ENCODE measurements at places on chromosomes 7 and 10. TPM values are rescaled to one million over a fixed set of nuclear protein-coding genes. Genes with fewer than 3 reads are reported as not detected.
A peak's percentile ranks its signal among the peaks of the same experiment; 100 is the strongest.

- no peak for DNase-seq
These were observed 92.0 kb downstream of the HPSE2 start for GRCh38 chr10:99143651-99144050.

DNA sequence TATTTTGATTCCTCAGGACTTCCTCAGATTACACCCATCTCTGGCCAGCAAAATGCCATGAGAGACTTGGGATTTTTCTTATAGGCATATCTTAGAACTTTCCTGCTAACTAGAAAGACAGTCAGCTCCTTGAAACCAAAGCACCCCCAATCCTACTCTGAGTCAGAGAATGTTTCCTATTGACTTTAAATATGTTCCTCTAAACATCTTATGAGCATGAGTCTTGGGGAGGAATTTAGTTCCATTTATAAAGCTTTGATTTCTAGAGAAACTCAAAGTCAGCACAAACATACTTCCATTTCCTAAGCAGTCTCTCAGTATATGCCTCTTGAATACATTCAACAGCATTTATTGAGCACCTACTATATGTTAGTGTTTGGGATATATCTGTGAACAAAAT is 128.5 kb downstream of the INHBA start:
- DNase-seq: no peak

DNA sequence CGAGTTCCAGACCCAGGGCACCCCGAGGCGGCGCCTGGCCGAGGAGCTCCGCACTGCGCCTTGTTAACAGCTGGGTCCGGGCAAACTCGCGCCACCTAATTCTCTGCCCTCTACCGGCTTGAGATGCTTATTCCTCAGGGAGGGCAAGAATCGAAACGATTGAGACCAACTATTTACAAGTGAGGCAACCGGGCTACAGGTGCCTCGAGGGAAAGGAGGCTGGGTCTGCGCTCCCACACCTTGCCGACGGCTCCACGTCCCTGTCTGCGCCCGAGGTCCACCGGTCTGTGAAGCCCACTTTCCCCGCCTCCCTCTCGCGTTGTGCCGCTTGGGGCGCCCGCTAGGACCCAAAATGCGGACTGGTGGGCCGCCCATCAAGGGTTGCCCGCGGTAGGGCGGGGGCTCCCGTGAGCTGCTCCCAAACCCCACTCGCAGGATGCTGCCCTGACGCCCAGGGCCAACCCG is 527 bp downstream of the AKR1B1 start:
- peak; percentile 56 for DNase-seq

- no peak for DNase-seq
These were observed 1.7 kb downstream of the NCAPG2 start for GRCh38 chr7:158702944-158703343.

DNA sequence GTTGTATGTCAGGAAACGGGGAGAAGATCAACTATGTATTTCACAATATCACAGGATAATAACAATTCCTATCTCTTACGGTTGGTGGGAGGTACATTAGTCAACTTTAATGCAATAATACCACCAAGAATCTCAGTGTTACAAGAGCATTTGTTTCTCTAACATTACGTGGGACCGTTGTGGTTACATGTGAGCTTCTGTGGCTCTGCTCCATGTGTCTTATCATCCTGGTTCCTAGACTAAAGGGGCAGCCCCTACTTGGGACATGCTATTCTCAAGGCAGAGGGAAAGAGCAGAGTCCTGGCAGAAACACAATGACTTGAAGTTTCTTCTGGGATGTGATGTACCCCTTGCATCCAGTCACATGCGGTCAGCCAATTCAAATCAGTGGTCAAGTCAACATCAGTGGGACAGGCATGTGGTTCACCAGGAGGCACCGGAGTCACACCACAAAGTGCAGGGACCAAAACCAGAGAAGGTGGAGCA is 2.5 kb upstream of the ZNF22 start:
- peak; percentile 32 for DNase-seq

GRCh38 chr10:58278274-58278961 is 9.5 kb downstream of the CISD1 start:
- DNase-seq: no peak

- peak; percentile 63 for DNase-seq
These were observed 36.2 kb upstream of the GTF2IRD1 start for GRCh38 chr7:74417419-74417971.

DNA sequence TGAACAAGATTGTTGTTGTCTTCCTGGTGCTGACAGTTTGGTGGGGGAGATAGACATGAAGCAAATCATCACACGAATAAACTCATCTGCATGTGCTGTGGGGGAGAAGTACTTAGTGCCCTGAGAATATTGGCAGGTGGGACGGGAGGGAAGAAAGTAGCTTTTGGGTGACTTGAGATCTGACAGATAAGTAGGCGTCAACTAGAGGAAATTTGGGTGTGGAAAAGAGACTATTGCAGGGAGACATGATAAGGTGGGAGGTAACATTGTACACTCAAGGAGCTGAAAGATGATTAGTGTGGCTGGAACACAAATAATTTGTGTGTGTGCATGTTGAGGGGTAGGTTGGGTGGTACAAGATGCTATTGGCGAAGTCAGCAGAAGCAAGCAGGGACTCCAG is 30.1 kb downstream of the CNNM2 start:
- DNase-seq: no peak

- DNase-seq: no peak
These were observed 200.7 kb upstream of the KCTD7 start for GRCh38 chr7:66427956-66428355.

GRCh38 chr7:17109020-17109419 is 189.4 kb upstream of the AHR start:
- DNase-seq: no peak

DNA sequence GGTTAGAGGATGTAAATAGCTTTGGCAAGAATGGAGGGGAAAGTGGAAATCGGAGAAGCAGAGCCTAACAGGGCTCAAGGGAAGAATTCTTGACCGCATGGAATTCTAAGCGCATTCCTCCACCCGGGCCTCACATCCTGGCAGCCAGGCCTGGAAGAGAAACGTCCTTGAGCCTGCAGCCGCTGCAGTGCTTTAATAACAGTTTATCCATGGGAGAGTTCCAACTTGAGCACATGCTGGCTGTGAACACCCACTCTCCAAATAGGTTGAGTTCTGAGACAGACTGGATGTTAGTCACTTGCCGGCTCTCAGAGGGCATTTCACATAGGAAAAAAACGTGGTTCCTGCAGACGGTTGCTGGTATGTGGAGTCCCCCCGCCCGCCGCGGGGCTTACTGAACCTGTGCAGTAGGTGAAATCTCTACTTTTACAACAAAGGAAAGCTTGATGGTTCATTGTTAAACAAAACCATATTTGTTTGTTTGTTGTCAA is 61.4 kb upstream of the STEAP1B start:
- peak; percentile 90 for DNase-seq

DNA sequence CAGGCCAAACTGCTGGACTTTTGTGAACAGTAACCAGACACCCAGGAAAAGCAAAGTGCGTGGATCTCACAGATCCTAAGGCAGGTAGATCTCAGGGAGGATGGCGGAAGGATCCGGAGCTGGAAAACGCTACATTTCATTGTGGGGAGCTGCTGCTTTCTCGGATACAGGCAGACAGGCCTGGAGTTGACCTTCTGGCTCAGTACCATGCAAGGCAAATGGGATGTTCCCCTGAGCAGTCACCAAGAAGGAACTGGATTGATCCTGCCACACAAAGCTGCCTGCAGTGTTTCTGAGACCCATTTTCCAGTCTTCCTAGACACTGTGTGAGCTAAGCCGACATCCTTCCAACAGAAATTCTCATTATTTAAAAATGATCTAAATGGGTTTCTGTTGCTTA is 65.5 kb downstream of the ZRANB1 start:
- no peak for DNase-seq

DNA sequence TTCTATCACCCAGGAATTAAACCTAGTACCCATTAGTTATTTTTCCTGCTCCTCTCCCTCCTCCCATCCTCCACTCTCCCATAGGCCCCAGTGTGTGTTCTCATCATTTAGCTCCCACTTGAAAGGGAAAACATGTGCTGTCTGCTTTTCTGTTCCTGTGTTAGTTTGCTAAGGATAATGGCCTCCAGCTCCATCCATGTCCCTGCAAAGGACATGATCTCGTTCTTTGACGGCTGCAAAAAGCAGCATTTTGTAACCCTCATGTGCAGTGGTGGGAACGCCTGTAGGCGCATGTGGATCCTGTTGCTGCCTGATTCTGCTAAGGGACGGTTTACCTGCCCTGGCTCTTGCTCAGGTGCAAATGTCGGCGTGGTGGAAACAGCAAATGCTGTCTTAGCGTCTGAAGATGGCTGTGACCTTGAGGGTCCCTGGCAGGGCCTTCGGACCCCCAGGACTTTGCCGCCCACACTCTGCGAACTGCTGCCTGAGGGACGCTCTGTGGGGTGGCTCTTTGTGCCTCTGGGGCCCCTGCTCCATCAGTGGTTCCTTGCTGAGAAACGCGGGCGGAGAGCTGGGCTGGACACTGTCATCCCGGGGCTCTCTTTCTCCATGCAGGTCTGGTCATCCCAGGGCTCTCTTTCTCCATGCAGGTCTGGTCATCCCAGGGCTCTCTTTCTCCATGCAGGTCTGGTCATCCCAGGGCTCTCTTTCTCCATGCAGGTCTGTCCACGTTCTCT is 5.6 kb upstream of the MTG1 start:
- no peak for DNase-seq

- no peak for DNase-seq
These were observed 45.0 kb upstream of the DIP2C start for GRCh38 chr10:734481-734880.

- peak; percentile 30 for DNase-seq
These were observed 59.2 kb downstream of the CDHR3 start for GRCh38 chr7:106022193-106022821.

- no peak for DNase-seq
These were observed 3.0 kb downstream of the PCLO start for GRCh38 chr7:83159731-83160130.

GRCh38 chr7:92621026-92621540 is 30.9 kb upstream of the FAM133B start:
- DNase-seq: peak; percentile 55

- DNase-seq: no peak
These were observed 3.3 kb downstream of the PCDH15 start for GRCh38 chr10:54797636-54798321.

DNA sequence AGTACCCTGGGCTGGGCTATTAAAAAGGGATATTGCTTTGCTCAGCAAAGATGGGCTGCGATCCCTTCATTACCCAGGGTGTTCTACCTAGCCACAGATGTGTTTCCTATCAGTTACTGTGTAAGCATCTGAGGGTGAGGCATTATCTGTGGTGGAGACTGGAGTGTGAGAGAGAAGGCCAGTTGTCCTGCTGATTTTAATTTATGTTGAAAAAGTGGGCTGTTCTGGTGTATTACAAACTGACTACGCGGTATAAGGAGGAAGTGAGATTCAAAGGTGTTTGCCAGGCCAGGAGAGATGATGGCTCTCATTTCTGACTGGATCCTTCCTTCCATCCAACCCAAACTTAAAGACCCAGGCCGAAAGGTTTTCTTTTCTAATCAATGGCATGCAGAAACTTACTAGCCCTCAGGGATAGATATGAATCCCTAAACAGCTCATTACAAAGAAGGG is 7.6 kb downstream of the TCF7L2 start:
- DNase-seq: no peak

DNA sequence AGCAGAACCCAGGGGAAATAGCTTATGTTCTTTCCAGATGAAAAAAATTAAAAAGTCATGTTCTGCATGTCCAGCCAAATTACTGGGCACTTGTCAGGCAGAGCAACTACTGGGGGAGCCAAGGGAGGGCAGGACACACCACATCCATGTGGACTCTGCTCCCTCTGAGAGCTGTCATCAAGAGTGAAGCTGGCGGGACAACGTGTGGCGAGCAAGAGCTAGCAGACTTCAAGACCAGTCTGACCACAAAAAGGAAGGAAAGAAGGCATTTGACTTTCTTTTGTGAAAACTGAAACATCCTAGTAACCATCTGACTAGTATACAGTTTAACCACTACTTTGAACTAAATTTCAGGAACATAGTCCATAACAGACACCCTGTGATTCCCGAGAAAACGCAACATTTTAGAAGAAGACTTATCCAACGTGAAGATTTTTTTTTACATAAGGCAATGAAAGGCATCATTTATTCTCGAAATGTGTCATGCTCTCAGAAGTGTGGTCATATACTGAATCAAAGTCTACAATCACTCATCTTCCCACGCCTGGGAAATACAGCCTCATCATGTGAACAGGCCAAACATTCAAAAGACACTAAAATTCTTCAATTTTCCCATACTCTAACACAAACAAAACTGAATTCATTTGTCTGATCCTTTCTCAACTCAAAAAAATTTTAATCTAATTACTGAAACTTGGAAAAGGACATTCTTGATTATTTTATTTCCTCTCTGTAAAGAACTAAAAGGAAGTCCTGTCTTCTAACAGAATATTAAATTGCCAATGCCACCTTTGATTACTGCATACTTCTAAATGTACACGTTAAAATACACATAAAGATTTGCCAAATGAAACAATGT is 15.5 kb downstream of the CYTH3 start:
- peak; percentile 75 for DNase-seq

- no peak for DNase-seq
These were observed 22.2 kb downstream of the TMEM120A start for GRCh38 chr7:75971961-75972763.

- no peak for DNase-seq
These were observed 319.1 kb upstream of the TMEM229A start for GRCh38 chr7:124351950-124352349.

DNA sequence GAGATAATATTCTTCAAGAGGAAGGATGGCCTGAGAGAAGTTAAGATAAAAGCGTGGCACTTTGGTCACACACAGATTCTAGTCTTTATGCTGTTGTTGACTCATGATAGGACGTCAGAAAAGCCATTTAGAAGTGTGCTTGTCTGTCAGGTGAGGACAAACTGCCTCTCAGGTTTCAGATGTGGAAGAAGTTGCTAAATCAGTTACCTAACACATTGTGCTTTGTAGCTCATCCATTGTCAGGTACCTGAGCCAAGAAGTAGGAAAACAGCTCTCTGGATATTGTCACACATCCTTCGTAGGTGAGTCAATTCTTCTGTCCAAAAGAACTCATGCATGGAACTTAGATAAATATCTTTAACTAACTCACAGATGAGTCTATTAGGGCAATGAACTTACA is 49.5 kb upstream of the PHYHIPL start:
- DNase-seq: no peak

GRCh38 chr10:99234791-99235657 is 628 bp downstream of the HPSE2 start:
- DNase-seq: no peak

ADCYAP1R1 gene
- total RNA-seq: 2.2 TPM

ING3 gene
- 36.5 TPM for total RNA-seq

GJD4 gene
- total RNA-seq: not detected

ORAI2 gene
- total RNA-seq: 110 TPM

PNLIPRP3 gene
- 0.27 TPM for total RNA-seq

RNF32 gene
- total RNA-seq: 1.1 TPM

CUBN gene
- total RNA-seq: 19.9 TPM

CELF2 gene
- 28.7 TPM for total RNA-seq

LOXL4 gene
- 11.9 TPM for total RNA-seq

GPR37 gene
- total RNA-seq: 0.13 TPM

NME8 gene
- not detected for total RNA-seq

HOXA6 gene
- 1.1 TPM for total RNA-seq

ATG9B gene
- 0.27 TPM for total RNA-seq

TAS2R5 gene
- 2.7 TPM for total RNA-seq

SLC29A4 gene
- total RNA-seq: 8.5 TPM
